Activated naive CD4-positive, alpha-beta T cell (primary cell): ENCODE measurements at places on chromosomes 6 and 20.

DNA sequence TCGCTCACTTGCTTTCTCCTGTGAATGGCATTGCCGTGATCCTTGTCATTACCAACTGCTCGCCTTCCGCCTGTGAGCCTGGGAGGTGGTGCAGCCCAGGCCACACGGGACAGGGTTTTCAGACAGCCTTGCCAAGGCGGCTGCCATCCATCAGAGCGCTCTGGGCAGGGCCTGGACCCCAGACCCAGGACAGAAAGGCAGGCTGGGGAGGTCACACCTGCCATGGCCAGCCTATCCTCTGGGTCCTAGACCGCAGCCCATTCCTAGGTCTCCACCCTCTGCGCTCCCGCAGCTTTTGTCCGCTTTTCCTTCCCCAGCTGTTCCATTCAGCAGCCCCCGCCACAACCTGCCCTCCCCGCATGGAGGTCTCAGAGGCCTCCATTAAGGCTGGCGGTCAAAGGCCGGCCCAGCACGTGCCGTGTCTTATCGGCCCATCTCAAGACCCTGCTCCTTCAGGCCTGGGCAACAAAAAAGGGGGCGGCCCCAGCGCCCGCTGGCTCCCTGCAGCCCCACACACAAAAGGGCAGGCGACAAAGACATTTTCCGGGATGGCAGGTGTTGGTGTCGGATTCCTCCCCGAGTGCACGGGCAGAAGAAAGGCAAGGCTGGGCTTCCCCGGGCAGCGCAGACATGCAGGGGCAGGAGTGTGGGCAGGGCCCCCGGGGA, 28.1 kb downstream of the INSM1 start:
- no peak for DNase-seq

- DNase-seq = no peak
Observed at GRCh38 chr6:38514399-38514798, 125.3 kb downstream of the BTBD9 start.

- no peak for DNase-seq
Observed at GRCh38 chr6:167576828-167577503, 249.7 kb upstream of the AFDN start.

DNA sequence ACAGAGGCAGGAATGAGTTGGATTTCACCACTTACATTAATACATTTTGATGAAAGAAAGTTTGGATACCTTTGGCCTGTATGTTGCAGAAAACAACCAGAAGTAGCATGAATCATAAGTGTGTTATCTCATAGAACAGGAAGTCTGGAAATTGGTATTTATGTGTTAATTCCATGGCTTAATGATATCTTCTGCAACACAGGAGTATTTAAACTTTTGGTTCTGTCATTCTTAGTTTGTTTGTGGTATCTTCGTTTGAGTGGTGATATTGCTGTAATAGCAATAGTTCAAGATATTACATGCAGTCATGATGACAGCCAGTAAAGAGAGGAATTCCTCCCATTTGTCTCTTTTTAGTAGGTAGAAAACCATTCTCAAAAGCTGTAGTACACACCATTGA, 177.3 kb downstream of the CDKAL1 start:
- DNase-seq = no peak

- no peak for DNase-seq
Observed at GRCh38 chr6:169253337-169254238, at the start of gene THBS2. Gene THBS2, minus strand, starts transcription at chr6:169253846. Its CDS starts 3,062 bp downstream, at chr6:169250784.

DNA sequence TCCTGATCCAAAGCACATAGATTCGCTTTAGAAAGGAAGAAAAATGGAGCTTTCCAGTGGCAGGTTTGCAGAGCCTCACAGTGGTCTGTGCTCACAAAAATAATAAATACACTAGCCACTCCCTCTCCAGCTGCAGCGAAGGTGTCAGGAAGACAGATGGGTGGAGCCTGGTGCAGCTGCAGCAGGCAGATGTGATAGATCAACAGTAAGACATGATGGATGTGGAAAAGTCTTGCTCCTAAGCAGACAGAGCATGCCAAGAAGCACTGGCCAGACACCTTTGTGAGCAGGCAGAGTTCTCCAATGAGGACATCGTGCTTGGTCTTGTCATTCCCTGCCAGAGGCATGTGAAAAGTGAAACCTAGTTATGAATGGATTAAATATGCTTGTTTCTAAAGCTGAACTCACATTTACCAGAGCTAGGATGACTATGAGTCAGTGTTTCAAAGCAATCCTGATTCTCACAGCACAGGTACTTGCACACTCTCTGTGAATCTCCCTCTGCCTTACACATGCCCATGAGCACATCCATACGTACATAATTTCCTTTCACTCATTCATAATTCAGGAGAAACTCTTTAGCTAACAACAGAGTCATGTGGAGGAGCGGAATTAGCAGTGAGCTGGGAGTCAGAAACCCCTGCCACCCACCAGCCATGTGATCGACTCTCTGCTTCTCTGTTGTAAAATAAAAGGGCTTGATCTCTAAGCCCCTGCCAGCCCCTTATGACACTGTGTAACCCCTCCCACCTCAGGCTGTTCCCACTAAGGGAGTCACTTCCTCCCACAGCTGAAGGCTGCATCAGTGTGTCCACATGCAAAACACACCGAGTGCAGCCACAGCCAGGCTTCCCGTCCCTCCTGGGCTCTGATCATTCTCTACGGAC, 111.2 kb downstream of the SCML4 start:
- no peak for DNase-seq

GRCh38 chr20:33796263-33796906, 14.8 kb upstream of the CHMP4B start:
- DNase-seq = no peak

DNA sequence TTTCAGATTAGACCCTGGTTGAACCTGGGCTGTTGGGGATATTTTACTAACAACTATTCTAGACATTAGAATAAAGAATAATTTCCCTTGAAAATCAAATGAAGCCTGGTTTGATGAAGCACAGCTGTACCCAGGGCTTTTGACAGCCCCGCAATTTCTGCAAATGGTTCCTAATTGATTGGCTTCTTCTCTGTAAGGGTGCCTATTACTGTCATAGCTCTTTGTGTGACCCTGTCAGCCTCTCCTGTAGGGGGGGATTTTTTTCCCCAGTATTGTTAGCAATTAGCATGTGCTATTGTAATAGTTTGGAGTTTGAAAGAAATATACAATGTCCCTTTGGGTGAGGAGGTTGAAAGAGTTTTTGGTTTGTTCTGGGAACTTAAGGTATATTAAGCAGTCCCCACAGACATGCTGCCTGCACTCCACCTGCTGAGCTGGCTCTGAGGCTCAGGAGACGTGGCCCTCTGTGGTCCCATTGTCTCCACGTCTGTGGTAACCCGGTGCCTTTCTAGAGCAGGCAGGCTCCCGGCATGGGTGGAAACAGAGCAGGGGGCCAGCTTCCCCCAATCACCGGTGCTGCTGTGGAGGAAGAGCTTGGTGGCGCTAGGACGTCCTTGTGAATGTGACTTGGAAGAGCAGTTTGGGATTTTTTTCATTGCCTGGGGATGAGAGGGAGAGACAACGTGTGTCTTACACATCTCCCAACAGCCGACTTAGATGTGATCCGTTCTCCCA, 47.3 kb upstream of the CLDN20 start:
- DNase-seq = no peak

GRCh38 chr20:10508060-10508459, 73.0 kb downstream of the SLX4IP start:
- DNase-seq = no peak
